ENCODE measurements at places on chromosomes 6 and 20.

- DNase-seq = no peak
Measured at GRCh38 chr20:577167-577791, 32.8 kb downstream of the TCF15 start.

- DNase-seq = no peak
Measured at GRCh38 chr6:73372516-73372915, 2.8 kb upstream of the OOEP start.

DNA sequence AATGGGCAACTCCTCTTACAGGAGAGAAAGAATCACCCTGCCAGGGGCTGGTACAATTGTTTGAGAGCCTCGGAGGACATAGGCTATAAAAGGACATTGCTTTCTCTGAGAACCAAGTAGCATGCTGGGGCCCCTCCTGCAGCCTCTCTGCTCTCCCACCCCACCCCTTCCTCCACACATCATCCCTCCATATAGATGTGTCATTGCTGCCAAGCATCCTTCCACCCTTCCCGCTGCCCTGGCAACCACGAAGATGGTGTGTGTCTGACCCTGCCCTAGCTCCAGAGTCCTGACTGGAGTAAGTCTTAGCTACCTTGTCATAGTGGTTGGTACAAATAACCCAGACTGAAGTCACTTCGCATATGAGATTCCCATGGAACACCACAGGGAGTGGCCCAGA, 129.7 kb downstream of the SNX5 start:
- DNase-seq = no peak

- DNase-seq = peak; percentile 84
Measured at GRCh38 chr20:10924644-10925201, 250.9 kb upstream of the JAG1 start.

DNA sequence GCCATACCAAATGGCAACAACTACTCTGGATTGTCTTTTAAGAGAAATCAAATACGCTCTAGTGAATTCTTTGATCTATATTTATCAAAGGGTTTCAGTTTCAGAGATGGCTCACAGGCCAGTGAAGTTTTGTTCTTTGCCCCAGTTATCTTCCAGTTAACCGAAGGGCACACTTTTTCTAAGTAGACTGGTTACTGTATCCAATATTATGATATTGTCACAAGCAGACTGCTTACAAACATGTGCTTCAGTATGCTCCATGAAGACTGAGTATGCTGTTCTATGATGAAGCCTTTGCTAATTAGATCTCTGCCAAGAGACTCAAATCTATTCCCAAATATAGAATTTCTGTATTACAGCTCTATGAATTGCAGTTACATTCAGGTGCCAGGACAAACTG, 181.1 kb downstream of the REV3L start:
- DNase-seq = no peak

GRCh38 chr20:21047981-21048380, 58.2 kb downstream of the LINC00237 start:
- no peak for DNase-seq

- no peak for DNase-seq
Measured at GRCh38 chr6:25895771-25896170, 21.7 kb upstream of the SLC17A3 start.

DNA sequence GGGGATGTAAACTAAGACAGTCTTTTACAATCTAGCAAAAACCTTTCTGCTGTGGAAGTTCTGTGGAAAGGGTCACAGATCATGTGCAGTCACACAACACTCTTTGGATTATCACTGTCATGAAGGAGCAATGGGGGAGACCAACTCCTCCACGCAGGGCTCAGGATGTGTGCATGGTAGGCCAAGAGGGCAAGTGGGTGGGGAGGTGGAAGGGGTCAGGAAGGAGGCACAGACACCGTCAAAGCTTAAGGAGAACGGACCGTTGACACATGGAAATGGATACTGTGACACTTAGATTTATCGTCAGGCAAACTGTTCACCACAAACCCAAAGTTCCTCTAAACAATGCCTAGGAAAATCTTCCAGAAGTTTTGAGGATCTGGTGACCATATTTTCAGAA, 215.8 kb downstream of the PAX1 start:
- DNase-seq = no peak

DNA sequence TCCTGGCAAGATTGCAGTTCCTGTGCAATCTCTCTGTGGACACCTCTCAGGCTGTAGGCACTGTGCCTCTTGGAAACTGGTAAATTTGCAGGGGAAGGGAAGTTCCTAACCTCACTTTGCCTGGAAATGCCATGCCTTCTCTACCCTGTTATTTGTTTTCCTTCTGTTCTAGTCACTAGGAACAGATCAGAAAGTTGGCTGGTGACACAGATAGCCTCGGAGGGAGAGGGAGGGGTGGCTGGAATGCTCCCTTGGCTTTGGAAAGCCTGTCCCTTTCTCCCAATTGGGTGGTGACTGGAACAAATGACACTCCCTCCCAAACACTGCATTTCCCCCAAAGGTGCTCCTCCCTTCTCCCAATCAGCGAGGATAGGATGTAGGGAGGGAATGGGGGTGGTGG, 131.5 kb upstream of the F13A1 start:
- DNase-seq = no peak
